Panc1 (cell line): ENCODE measurements at places on chromosomes 16 and 17.

- DNase-seq, result no peak
These were observed 13.1 kb upstream of the ITGAL start for GRCh38 chr16:30459456-30459855.

GRCh38 chr17:43634591-43635125 is 27.1 kb downstream of the MEOX1 start:
- DNase-seq, result no peak

DNA sequence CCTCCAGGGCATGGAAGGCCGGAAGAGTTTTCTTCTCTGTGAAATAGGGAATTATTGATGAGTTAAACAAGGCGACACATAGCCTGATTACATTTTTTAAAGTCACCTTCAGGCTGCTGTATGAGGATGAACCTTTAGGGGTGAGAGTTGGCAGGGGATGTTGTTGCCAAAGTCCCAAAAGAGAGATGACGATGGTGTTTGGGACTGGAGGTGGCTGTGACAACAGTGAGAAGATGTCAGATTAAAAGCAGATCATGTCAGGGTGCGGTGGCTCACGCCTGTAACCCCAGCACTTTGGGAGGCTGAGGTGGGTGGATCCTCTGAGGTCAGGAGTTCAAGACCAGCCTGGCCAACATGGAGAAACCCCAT is 16.8 kb upstream of the ASGR2 start:
- DNase-seq, result no peak

GRCh38 chr16:54473226-54473993 is 186.8 kb upstream of the IRX3 start:
- DNase-seq, result no peak

- no peak for DNase-seq
These were observed 3.5 kb upstream of the PKMYT1 start for GRCh38 chr16:2983706-2984136.

- no peak for DNase-seq
These were observed 22.7 kb upstream of the MRPS23 start for GRCh38 chr17:57872536-57872935.

DNA sequence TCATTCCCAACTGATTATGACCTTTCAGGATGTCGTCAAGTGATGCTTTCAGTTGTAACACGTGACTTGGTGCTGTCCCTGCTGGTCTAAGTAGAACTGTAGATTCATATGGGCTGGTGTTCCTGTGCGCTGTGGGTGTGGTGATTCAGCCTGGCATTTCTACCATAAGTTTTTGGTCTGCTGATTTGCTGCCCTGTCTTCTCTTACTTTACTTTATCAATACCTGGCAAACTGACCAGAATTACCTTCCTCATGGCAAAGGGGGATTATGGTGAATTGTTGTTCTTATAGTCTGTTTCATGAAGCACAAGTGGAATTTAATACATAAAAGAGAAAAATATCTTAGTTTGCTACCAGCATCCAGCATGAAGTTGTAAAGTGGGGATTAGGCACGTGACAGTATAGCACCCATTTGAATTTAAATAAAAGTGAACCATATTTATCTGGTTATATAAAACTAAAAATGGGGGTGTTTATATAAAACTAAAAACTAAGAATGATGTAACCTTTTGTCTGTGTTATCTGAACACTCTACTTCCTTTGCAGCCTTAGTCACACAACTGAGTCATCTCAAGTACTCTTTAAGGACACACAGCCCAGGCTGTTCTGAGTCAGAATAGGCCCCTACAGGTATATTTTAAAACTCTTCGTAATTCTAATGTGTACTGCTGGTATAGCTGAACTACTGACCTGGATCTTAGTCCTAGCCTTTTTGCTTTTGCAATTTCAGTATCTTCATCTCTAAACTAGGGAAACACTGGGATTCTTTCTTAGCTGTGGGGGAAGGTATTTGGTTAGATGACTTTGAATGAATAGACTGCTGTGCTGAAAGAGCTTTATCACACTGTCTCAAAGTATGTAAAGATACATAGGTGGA is 28.3 kb downstream of the TTC19 start:
- DNase-seq, result peak; percentile 78

- no peak for DNase-seq
These were observed 142.9 kb downstream of the USP31 start for GRCh38 chr16:23006380-23006779.

DNA sequence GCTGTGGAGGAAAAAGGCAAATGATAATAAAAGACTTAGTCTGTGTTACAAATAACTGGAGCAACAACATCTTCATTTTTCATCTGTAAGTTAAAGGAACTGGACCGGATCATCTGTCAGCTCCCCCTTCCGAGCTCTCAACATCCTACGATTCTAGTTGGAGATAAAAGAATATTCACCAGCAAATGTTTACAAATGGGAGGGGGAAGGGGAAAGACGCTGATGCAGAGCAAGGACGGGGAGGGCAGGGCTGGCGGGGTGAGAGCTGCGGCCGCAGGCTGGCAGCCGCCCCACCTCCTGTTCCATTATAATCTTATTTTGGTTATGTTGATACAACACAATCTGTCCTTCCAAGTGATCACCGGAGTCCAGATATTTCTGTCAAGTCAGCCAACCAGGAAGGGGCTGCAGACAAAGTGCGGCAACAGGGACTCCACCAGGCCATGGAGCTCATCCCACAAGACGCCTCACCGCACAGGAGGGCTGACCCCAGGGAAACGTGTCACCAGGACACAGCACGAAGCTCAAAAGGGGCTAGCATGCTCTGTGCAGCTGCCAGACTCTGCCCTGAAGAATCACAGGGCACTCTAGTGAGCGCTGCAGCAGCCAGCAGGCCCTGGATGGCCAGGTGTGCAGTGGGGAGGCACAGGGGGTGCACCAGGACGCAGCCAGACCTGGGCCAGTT is 19.7 kb downstream of the FBXO31 start:
- DNase-seq, result no peak

DNA sequence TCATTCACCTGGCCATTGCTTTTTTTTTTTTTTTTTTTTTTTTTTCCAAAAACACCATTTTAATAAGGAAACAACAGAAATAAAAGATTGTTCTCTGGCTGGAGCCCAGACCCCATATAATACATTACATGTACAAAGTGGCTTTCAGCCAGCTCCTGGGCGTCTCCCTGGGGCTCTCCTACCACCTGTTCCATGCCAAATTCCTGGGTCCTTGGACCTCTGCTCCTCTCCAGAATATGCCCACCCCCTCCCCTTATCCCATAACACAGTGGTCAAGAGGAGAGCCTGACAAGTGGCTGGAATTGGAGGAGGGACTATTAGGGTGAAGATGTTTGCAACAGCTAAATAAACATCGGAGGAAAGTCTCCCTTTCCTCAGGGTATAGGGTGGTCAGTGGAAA is 3.6 kb upstream of the PHF12 start:
- DNase-seq, result no peak
